ENCODE measurements at places on chromosomes 5 and 9. TPM values are rescaled to one million over a fixed set of nuclear protein-coding genes. Genes with fewer than 3 reads are reported as not detected.

Gene MARCHF11
- 1.5 TPM for total RNA-seq

Gene C9orf153
- 0.27 TPM for total RNA-seq

Gene NR2F1-AS1
- 0.39 TPM for total RNA-seq

Gene KIF12
- 0.93 TPM for total RNA-seq

GRCh38 chr9:68462105-68462775 is 78.4 kb downstream of the TMEM252 start:
- no peak for DNase-seq

- DNase-seq: peak; percentile 51
Observed at GRCh38 chr9:129889941-129890717, 54.9 kb downstream of the USP20 start.

DNA sequence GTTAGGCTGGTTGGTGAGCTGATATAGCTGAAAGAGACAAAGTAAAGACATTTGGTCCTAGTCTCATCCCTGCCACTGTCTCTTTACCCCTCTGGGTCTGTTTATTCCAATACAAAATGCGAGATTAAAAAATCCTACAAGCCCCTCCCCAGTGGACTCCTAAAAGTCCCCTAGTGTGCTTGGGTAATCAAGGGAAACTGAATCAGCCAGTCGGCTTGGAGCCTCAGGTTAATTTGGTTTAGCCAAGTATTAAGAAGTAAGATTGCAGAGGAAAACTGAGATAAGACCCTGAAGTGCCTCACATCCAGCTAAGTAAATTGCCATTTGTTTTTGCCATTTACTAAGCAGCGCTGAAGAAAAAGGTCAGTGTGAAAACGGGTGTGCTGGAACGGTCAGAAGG is 10.4 kb downstream of the NIM1K start:
- no peak for DNase-seq

GRCh38 chr5:15344954-15345353 is 155.0 kb upstream of the FBXL7 start:
- DNase-seq: no peak

DNA sequence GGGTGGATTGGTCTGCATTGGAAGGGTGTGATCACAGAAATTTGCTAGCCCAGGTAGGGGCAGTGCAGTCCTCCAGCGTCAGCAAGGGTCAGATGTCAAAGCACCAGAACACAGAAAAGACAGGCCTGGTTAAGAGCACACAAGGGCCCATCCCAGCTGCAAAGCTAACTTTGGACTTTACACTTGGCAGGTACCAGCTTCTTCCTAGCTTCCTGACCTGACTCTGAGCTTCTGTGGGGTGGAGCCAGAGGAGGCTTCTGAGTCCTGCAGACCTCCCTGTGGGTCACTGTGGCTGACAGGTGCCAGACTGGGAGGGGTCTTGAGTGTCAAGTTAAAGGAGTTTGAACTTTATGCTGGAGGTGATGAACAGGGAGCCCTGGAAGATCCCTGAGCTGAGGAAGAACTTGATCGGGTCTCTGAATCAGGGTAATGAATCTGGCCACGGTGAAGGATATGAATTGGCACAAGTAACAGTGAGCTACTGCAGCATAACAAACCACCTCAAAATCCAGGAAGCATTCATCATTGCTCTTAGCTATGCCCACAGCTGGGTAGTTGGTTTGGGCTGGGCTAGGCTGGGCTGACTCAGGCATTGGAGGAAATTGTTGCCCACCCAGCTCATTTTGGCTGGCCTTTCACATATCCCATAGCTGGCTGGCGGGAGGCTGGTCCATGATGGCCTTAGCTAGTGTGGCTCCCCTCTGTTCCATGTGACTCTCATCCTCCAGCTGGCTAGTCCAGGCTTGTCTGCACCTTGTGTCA is 63.4 kb downstream of the BARX1 start:
- no peak for DNase-seq

DNA sequence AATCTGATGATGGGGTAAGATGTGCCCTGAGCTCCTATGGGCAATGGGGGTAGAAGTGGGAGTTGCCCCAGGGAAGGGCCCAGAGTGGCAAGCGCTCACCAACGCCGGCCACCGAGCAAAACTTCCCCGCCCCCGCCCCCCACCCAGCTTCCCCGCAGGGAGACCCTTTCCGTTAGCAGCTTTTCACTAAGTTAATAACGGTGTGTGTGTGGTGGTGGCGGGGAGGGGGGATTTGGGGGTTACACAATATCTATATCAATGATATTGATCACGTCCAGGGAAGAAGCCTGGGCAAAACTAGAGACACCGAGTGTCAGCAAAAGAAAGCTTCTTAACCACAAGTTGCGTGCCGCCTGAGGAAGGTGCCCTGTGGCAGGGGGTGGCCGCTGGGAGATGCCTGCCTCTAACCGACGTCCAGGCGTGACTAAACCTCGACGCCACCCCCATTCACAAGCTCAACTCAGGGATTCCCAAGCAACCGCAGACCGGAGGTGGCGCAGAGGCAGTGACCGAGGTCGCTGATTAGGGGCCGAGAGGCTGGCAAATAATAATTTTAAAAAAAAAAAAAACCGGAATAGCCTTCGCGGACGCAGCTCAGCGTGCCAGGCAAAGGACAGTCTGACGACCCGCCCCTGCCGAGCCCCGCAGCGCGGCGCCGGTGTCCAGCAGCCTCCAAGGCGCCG is 222.6 kb downstream of the MEF2C start:
- no peak for DNase-seq

DNA sequence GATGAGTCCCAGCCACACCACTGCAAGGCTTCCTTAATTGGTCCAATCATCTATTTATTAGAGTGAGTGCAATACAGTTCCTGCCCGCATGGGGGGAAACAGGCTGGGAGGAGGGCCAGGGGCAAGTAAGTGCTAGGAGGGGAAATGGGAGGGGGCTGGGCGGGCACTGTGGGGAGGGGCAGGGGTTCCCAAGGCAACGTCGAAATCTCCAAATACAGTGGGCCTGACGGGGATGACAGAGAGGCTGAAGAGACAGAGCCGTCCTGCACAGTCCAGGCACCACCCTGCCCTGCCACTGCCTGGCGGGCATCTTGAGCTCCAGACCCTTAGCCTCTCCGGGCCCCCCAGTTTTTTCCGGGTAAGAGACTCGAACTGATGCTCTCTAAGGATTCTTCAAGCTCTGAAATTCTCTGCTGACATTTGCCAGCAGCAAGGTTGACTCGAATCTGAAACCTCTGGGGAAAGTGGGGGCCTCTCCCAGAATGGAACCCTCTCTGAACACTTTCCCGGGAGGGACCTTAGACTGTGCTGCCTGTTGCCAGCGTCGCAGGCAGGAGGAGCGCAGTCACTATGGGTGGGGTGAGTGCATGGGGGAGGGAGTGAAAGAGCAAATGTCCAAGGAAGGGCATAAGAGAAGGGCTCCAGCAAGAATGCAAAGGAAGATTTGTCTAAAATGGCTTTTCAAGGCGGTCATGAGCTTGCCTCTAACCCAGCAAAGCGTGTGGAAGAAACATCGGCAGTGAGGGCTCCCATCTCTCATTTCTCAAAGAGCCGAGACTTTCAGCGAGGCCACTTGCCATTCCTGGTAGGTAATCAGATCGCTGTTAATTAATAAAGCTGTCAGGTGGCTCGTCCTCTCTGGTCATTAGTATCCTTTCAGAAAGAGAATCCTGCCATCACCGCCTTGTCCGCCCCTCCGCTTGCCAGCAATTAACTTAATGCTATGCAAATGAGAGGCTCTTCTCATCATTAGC is 99.0 kb downstream of the GTF3C4 start:
- peak; percentile 54 for DNase-seq

- DNase-seq: no peak
Observed at GRCh38 chr5:40486437-40487275, 193.1 kb upstream of the PTGER4 start.

All from glutamatergic neuron (in vitro differentiated cells).